ENCODE measurements at places on chromosomes 11 and 22.

GRCh38 chr11:13487661-13488030 lies 8.2 kb downstream of the PTH start:
- DNase-seq, result no peak

GRCh38 chr22:41074466-41074865 lies 17.9 kb upstream of the EP300 start:
- no peak for DNase-seq

DNA sequence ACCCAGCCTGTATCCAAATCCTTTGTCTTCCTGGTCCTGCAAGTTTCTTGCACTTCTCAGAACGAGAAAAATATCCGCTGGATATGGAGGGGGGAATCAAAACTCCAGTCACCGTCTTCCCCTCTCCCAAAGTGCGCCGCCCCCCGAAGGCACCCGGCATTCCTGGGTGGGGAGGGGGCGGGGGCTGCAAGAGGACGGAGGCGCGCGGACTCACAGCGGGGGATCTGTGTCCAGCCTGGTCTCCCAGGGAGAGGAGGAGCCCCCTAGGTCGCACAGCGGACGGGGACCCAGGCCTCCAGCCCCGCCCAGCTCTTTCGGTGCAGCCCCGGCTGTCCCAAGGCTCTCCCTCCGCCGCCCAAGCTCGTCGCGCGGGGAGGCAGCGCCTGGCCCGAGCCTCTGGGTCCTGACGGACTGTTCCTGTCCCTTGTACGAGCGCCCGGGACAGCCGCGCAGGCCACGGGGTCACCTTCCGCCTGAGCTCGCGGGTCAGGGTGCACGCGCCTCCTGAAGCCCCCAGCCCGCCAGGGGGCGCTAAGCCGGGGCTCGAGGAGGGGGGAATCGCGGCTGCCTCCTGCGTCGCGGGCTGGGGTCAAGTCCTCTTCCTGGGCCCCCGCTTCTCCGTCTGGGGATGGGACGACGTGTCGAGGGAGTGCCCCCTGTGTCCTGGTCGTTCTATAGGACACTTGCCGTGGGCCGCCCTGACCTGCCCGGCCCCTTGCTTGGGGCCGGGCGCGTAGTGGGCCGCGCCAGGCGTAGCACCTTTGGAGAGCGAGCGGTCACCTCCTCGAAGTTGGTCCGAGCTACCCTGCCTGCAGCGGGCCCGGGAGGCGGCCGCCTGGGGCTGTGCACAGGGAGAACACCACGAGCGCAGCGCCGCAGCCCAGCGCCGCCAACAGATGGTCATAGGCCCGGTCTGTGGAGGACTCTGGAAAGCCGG lies 2.4 kb upstream of the WNT11 start:
- peak; percentile 48 for DNase-seq

GRCh38 chr11:112537026-112537425 lies 276.4 kb upstream of the PLET1 start:
- no peak for DNase-seq

- no peak for DNase-seq
Measured at GRCh38 chr11:8241373-8242117, 22.1 kb downstream of the LMO1 start.
